Occipital lobe (tissue), 3 donors: ENCODE measurements at places on chromosomes 11 and 22.

GRCh38 chr11:9777066-9777465, 113.2 kb downstream of the SWAP70 start:
- no peak for DNase-seq

- no peak for DNase-seq
Measured at GRCh38 chr11:91857179-91857578, 367.4 kb upstream of the FAT3 start.

DNA sequence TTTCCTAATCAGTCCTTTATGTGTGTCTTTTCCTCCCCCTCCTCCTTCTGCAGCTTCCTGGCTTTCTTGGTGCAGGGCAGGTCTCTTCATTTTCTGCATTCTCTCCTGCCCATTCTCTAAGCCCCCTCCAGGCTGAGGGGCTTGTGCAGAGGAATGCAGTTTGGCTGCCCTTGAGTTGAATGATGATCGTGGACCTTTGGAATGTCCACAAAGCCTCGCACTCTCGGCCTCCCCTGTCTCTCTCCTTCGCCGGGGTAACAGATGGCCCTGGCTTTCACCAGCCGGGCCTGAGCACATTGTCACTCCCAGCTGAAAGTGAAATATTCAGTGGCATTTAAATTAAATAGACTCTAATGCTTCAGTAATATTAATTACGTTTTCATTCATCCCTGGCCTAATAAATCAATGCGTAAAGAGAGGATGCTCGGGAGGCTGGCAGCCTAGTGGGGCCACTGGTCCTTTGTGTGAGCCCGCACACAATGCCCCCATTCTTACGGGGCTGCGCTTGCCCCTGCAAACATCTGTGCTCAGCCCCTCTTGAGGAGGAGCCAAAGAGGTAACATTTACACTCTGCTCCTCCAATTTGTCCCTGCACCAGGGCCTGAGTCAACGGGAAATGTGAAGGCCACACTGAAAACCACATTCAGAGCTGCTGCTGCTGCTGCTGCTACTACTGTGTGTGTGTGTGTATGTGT, 64.9 kb upstream of the PAX6 start:
- DNase-seq = no peak

DNA sequence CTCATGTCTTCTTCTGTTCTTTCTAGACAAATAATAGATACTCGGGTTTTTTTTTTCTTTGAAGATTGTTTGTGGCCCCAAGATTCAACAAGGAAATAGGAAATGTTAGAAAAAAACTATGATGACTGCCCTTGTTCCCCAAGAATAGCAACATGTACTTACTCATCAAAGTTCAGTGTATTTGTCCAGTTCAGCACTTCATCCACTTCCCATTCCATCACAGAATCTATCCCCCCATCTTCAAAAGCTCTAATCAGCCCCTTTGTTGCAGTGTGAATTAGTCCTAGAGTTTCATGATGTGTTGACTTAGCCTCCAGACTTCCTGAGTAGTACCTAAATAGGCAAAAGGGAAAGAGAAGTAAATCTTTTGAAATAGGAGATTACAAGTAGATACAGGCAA, 74.3 kb downstream of the C11orf65 start:
- no peak for DNase-seq

- no peak for DNase-seq
Measured at GRCh38 chr11:122772945-122773344, 65.4 kb upstream of the CRTAM start.

- DNase-seq = no peak
Measured at GRCh38 chr11:104650234-104650633, 248.0 kb downstream of the CASP12 start.

GRCh38 chr11:14446701-14447169, 52.9 kb downstream of the COPB1 start:
- DNase-seq = no peak

DNA sequence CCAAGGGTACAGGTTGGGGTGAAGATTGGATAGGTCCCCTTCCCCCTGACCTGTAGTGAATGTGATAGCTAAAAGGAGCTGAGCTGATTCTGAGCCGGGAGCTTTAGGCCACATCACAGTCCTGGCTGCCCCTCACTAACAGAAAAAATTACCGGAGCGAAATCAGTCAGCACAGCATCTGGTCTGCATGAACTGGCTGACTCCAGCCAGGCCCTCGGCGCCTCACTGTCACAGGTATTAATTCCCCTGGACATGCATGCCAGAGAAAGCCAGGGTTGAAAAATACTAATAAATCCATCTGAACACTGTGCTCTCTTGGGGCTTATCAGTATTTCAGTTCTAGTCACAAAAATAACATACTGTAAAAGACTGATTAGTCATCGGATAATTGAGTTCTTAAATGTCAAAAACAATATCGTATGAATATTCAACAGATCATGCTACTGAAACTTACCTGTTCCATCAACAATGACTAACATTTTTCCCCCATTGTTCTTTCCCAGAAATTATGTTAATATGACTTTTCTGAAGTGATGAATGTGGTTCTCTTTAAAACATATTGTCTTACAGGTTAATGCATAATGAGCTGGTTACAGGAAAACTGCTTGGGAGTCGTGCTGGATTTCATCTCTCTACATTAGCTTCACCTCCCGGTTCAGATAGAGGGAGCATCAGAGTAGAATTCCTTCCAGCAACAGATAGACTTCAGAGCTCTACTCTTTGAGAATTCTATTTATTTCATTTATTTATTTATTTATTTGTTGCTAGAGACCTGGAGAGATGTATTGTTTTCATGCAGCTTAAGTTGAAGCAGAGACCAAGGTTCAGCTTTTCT, 387.7 kb downstream of the NXPE2 start:
- DNase-seq = no peak

GRCh38 chr11:97229936-97230335, 840.1 kb downstream of the JRKL start:
- no peak for DNase-seq

DNA sequence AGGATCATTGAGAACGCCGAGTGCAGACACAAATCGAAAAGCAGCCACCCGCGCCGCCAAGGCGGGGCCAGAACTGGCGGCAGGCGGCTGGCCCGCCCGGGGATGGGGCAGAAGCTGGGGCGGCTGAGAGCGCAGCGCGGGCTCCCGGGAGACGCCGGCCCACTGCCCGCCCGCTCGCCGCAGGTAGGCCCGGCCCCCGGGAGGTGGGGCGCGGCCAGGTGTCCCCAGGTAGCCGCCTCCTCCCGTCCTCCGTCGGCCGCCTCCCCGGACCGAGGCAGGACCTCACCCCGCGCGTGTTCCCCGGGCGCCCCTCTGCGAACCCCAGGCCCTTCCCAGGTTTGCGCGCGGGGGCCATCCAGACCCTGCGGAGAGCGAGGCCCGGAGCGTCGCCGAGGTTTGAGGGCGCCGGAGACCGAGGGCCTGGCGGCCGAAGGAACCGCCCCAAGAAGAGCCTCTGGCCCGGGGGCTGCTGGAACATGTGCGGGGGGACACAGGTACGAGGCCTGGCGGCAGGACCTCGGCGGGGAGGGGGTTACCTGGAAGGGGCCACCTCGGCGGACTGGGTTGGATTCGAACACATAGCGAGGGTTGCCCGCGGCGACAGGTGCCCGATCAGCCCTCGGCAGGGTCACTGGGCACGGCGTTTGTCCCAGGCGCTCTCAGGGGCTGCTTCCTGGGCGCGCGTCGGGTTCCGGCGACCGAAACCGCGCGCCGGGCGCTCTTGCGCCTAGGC, at the start of gene PRRG4:
PRRG4 (plus strand) TSS at position 248 of the 733 bp plus-strand sequence. CDS start 603 bp downstream, outside the sequence.
- no peak for DNase-seq

GRCh38 chr11:10041748-10042446, 252.1 kb downstream of the SBF2 start:
- DNase-seq = no peak
